ENCODE measurements at places on chromosomes 7 and 10.

DNA sequence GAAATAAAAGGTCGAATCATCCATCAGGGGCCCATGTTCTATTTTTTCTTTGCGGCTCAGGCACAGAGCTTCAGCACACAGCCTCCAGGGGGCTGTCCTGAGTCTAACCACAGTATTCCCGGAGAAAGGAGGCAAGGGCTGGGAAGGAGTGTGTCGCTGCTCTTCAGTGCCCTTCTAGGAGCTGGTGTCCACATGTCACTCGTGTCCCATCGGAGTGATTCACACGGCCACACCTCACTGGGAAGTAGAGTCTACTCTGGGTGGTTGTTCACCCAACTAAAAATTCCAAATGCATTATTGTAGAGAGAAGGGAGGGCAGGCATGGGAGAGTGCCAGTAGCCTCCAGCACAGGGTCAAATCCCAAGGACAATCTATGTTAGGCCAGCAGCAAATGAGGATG is 114.8 kb upstream of the LANCL2 start:
- no peak for DNase-seq

DNA sequence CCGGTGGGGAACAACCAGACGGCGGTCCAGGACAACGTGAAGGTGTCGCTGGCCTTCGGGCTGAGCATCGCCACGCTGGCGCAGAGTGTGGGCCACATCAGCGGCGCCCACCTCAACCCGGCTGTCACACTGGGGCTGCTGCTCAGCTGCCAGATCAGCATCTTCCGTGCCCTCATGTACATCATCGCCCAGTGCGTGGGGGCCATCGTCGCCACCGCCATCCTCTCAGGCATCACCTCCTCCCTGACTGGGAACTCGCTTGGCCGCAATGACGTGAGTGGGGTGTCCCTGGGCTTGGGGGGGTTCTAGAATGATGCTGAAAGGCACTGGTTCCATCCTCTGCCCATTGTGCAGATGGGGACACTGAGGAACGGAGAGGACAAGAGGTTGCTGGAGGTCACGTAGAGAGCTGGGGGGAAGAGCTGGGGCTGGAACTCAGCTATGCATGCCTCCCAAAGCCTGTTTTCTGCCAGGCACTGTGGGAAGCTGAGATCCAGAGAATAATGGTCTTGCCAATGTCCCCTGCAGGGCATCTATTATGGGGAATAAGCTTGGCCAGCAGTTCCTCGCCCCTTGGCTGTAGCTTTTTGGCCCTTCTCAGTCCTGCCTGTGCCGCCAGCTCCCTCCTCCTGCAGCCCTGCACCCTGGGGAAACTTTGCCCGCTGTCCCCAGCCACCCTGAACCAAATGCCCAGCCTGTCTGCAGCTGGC is 523 bp downstream of the AQP1 start:
- no peak for DNase-seq

DNA sequence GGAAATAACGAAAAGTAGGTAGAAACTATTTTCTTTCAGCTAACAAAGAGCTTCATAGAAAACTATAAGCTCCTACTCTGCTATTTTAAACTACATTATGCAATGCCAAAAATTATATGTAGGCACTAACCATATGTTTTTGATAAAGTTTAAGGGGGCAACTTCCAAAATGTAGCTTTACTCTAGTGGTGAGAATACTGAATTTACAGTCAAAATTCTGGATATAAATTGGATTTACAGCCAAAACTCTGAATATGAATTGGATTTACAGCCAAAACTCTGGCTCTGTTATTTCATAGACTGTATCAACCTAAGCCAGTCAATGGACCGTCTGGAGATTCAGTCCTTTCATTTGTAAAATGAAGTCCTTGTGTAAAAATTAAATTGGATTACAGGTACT is 86.8 kb upstream of the ANK3 start:
- DNase-seq, result no peak

- no peak for DNase-seq
Measured at GRCh38 chr10:54903745-54904144, 102.7 kb upstream of the PCDH15 start.

- no peak for DNase-seq
Measured at GRCh38 chr10:89306434-89307268, 4.8 kb downstream of the IFIT2 start.

DNA sequence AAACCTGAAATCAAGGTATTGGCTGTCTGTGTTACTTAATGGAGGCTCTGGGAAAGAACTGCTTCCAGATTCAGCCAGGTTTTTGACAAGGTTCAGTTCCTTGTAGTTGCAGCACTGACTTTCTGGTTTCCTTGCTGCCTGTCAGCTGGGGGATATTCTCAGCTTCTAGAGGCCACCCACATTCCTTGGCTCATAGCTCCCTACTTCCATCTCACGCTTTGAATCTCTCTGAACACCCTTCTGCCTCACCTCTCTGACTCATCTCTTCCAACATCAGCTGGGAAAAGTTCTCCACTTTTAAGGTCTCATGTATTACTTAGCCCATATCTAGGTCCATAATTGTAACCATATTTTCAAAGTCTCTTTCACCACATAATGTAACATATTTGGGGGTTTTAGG is 22.9 kb upstream of the GPR22 start:
- no peak for DNase-seq

GRCh38 chr7:150432915-150433892 is 17.2 kb upstream of the GIMAP8 start:
- DNase-seq, result no peak

DNA sequence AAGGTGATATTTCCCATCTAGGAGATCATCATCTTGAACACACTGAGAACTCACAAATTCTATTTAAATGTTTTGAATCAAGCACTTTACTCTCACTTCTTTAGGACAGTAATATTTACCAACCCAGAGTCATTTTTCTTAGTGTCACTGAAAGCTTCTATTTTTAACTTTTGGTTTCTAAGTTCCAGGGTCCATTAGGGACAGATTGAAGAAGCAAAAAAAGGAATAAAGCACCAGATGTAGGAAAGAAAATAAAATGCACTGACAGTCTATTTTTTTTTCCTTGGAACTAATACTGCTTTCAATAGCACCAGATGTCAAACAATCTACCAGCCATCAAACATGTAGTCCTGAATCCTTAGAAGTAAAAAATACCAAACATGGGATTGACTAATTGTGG is 526.7 kb upstream of the LRRN3 start:
- DNase-seq, result no peak

Measured in NAMALWA (cell line).